Common myeloid progenitor, CD34-positive (primary cell): ENCODE measurements at places on chromosomes 1 and 21.
A peak's percentile ranks its signal among the peaks of the same experiment; 100 is the strongest.

DNA sequence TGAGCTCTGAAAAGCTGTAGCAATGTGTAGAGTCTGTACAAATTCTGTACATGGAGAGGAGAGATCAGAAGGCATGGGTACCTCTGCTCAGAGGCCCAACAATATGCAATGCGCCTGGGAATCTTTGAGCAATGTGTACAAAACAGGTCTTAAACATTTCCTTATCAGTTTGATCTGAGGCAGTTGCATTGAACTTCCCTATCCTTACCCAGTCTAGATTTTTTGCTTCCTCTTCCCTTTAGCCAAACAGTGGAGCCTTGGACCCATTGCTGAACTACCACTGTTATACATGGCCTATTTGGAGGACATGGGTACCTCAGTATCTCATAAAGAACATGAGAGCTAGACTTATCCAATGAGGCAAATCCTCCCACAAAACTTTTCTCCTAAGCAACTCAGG is 12.6 kb upstream of the MNDA start:
- H3K27me3 ChIP-seq = no peaks in the 10 kb centered on the region
- no peak overlapping the region for H3K4me3 ChIP-seq

DNA sequence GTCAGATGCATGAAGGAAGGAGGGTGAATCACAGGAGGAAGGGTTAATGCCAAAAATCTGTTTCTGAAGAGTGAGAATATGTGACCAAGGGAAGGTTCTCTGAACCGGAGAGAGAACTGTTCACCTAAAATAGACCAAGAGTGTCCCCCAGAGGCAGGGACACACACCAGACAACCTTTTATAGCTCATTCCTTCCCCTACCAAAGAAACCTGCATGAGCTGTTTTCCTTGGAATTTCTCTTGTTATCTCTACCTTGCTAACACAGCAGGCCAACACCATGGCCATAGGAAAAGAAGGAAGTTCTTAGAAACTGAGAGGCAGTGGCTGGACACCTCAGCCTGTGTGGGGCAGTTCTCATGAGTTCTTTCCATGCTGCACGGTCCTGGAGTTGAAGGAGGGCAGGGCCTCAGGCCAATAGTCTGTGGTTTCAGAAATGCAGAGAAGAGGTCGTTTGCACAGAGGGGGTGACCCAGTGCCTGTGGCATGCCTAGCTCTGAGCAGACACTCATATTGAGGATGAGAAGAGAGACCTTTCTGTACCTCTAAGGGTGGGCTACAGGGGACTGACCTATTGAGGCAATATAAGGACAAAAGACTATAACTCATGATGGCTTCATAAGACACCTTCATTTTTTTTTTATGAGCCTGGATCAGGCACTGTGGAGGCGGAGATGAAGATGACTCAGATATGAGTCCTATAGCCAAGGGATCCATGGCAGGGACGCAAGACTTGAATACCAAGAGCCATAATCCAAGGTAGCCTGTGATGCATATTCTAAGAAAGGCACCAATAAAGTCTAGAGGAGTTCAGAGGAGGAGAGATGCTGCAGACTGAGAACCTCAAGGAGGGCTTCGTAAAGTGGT is 39.4 kb downstream of the IGFN1 start:
- no peak for DNase-seq
- H3K36me3 ChIP-seq = no peaks in the 10 kb centered on the region
- no peaks in the 10 kb centered on the region for H3K4me1 ChIP-seq
- no peak overlapping the region for H3K4me3 ChIP-seq

- DNase-seq = no peak
- no peak overlapping the region for H3K4me3 ChIP-seq
- no peak overlapping the region for H3K27ac ChIP-seq
These were observed 32.1 kb downstream of the CTNNBIP1 start for GRCh38 chr1:9877962-9878361.

GRCh38 chr21:31278511-31279130 is 65.4 kb downstream of the TIAM1 start:
- DNase-seq = no peak
- H3K27me3 ChIP-seq = no peaks in the 10 kb centered on the region
- H3K36me3 ChIP-seq = no peaks in the 10 kb centered on the region
- H3K27ac ChIP-seq = no peak overlapping the region
- no peak overlapping the region for H3K4me3 ChIP-seq

DNA sequence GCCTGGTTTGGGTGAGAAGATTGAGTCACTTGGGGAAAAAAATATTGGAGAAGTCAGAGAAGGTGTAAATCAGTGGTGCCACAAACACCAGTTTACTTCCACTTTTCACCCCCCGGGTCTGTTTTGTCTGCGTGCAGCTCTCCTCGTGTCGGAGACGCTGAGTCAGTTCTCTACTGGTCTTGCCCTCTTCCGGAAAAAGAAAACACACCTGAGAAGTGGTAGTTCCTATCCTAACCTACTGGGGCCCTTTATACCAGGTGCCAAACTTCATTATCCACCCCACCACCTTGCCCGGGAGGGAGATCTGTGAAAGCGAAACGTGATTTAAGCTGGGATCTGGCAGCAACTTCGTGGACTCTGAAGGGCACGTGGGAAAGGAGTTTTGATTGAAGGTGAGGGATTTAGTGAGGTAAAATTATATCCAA is 855 bp upstream of the IVNS1ABP start:
- H3K27me3 ChIP-seq = no peaks in the 10 kb centered on the region
- H3K4me3 ChIP-seq = peak overlapping the region; percentile 69
- DNase-seq = peak; percentile 94
- H3K4me1 ChIP-seq = peaks cover 24% of the 10 kb centered on the region
- H3K27ac ChIP-seq = peak overlapping the region; percentile 62
- H3K36me3 ChIP-seq = no peaks in the 10 kb centered on the region

DNA sequence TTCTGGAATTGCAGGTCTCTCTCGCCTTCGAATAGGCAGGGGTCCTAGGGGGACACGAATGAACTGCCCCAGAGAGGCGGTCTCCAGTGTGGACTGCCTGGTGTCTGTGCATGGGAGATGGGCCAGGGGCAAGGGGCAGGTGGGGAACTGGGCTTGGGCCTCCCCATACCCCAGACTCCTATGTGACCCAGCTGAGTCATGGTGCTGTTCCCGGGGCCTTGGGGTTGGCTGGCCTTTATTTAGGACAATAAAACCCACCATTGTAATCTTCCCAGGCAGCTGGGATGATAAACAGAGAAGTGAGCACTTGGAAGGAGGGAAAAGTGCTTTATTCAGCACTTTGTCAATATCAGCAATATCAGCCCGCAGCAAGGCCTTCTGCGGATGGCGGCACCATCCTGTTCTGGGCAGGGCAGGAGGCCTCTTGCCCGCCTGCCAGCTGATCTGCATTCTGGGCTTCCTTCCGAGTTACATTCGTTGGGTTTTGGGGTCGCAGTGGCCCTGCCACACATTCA is 209.0 kb upstream of the TMEM51 start:
- no peaks in the 10 kb centered on the region for H3K27me3 ChIP-seq
- H3K4me3 ChIP-seq = no peak overlapping the region
- H3K36me3 ChIP-seq = no peaks in the 10 kb centered on the region
- H3K4me1 ChIP-seq = peaks cover 11% of the 10 kb centered on the region

DNA sequence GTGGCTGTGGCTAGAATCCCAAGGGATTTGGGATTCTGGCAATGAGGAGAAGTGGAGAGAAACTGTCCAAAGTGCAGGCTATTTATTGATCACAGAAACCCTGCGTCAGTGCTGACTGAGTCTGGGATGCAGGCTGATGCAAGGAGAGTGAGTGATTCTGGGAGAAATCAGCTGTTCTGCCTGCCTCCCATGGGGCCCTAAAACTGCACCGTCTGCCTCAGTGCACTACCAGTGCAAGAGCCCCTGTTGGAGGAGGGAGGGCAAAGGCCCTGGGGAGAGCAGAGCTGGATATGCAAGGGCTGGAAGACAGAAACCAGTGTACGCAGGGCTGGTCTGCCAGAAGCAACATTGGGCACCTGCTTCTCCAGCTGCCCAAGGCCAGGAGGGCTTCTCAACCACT is 42.6 kb downstream of the C1orf198 start:
- no peaks in the 10 kb centered on the region for H3K4me1 ChIP-seq
- DNase-seq = no peak
- H3K27me3 ChIP-seq = peaks cover 5% of the 10 kb centered on the region

DNA sequence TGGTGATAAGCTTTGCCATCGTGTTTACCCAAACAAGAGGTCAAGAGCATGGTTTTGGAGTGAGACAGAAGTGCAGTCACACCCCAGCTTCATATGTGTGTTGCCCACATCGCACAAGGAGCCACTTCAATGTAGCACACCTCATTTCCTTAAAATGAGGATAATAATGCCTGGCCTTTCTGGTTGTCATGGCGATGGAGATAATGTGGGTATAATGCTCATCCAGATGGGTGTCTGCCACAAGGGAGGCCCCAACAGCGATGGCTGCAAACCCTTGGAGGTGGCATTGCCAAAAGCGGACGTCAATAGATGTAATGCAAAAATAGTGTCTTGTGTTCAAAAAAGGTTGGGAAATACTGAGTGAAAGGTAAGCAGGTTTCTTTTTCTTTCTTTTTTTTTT is 83.1 kb upstream of the AJAP1 start:
- H3K27ac ChIP-seq = no peak overlapping the region
- no peaks in the 10 kb centered on the region for H3K36me3 ChIP-seq
- H3K4me1 ChIP-seq = no peaks in the 10 kb centered on the region
- no peak overlapping the region for H3K4me3 ChIP-seq

DNA sequence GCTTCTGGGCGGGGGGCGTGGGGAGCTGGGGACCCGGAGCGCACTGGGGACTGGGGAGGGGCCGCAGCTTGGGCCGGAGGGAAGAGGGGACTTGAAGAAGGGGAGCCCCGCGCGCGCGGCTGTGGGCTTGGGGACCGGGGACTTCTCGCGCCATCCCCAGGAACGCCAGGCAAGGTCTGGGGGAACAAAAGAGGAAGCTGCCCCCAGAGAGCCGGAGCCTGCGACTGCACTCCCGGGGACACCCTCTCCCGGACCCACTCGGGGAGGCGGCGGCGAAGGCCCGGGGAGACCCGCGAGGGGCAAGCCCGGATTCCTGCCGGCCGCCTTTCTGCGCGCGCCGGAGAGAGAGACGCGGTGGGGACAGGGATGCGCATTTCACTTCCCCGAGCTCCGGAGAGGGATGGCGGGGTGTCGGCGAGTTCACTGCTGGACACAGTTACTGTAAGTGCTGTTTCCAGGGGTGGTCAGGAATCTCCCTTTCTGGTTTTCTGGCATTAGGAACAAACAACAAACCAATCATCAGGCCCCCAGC is 732 bp downstream of the ABCG1 start:
- H3K4me1 ChIP-seq = peaks cover 8% of the 10 kb centered on the region
- DNase-seq = peak; percentile 41
- H3K27ac ChIP-seq = peak overlapping the region; percentile 66
- peak overlapping the region; percentile 81 for H3K4me3 ChIP-seq

DNA sequence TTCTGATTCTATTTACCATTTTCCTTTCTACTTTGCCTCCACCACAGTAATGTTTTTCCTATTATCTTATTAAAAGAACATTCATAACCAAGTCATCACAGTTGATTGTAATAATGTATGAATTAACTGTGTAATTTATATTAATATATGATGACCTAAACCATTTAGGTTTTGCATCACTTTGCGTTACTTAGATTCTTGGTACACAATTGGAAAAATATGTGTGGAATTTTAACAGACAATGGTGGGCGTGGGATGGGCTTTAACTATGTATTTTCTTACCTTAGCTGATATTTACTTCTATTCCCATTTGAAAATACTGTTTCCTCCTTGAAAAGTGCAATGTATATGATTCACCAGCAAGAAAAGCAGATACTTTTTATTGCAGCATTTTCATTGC is 3.6 kb downstream of the KRTAP21-3 start:
- H3K27ac ChIP-seq = no peak overlapping the region
- H3K4me1 ChIP-seq = no peaks in the 10 kb centered on the region
- DNase-seq = no peak
- no peak overlapping the region for H3K4me3 ChIP-seq
- no peaks in the 10 kb centered on the region for H3K36me3 ChIP-seq

- no peaks in the 10 kb centered on the region for H3K4me1 ChIP-seq
- H3K27me3 ChIP-seq = no peaks in the 10 kb centered on the region
- no peak for DNase-seq
- H3K4me3 ChIP-seq = no peak overlapping the region
These were observed 4.2 kb downstream of the PLA2G2F start for GRCh38 chr1:20143318-20143717.

GRCh38 chr1:244371242-244372141 is 80.2 kb downstream of the ADSS2 start:
- H3K36me3 ChIP-seq = no peaks in the 10 kb centered on the region
- no peak for DNase-seq
- no peak overlapping the region for H3K4me3 ChIP-seq
- no peaks in the 10 kb centered on the region for H3K27me3 ChIP-seq

GRCh38 chr1:1788646-1789431 is 10.6 kb upstream of the NADK start:
- H3K4me3 ChIP-seq = no peak overlapping the region
- peaks cover 88% of the 10 kb centered on the region for H3K36me3 ChIP-seq
- DNase-seq = peak; percentile 32
- no peaks in the 10 kb centered on the region for H3K27me3 ChIP-seq
- H3K4me1 ChIP-seq = no peaks in the 10 kb centered on the region

DNA sequence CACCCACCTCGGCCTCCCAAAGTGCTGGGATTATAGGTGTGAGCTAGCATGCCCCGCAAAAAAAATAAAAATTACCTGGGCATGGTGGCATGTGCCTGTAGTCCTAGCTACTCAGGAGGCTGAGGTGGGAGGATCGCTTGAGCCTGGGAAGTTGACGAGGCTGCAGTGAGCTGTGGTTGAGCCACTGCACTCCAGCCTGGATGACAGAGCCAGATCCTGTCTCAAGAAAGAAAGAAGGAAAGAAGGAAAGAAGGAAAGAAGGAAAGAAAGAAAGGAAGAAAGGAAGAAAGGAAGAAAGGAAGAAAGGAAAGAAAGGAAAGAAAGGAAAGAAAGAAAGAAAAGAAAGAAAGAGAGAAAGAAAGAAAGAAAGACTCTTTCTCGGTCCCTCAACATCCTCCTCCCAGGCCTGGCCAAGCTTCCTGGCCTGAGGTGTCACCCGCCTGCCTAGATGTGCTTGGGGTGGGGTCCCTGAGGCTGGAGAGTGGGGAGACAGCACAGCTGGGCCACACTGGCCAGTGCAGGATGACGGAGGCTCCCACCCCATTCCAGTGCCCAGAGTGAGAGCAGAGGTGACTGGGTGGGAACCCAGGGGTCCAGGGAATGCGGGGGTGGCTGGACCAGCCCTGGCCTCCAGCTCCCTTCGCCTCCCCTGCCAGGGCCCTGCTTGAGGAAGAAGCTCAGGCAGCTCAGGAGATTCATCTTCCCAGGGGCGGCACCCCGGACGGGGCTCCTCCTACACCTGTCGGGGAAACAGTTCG is 10.2 kb upstream of the GNB1 start:
- H3K4me1 ChIP-seq = peaks cover 43% of the 10 kb centered on the region
- no peak for DNase-seq
- no peak overlapping the region for H3K4me3 ChIP-seq
- H3K36me3 ChIP-seq = no peaks in the 10 kb centered on the region
- no peaks in the 10 kb centered on the region for H3K27me3 ChIP-seq
- H3K27ac ChIP-seq = no peak overlapping the region
